ENCODE measurements at places on chromosomes 16 and 17.

- peak; percentile 72 for DNase-seq
Measured at GRCh38 chr16:23836404-23837311, 875 bp downstream of the PRKCB start.

GRCh38 chr17:13596241-13596923 is 5.3 kb downstream of the HS3ST3A1 start:
- DNase-seq, result no peak

DNA sequence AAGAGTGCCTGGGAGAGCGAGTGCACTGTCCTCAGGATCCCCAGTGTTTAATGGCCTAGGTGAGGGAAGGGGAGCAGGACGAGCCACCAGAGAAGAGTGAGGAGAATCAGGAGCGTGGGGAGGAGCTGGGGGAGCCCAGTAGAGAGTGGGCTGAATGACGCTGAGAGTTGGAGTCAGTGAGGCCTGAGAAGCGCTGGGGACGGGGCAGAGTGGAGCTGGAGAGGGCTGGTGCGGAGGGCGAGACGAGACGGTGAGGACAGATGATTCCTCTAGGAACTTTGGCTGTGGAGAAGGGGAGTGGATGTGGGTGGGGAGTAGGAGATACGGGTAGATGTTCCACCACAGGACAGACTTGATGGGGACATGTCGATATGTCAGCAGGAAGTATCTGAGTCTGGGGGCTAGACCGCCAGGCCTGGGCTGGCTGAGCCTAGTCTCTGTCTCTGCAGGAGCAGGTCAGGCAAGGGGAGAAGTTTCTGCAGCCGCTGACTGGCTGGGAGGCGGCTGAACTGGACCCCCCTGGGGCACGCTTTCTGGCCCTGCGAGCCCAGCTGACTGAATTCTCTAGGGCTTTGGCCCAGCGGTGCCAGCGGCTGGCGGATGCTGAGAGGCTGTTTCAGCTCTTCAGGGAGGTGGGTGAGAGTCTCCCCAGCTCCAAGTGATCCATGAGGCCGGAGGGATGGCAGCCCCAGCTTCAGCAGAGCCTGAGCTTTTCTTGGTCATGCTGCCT is 4.7 kb downstream of the PLEKHG4 start:
- DNase-seq, result no peak

DNA sequence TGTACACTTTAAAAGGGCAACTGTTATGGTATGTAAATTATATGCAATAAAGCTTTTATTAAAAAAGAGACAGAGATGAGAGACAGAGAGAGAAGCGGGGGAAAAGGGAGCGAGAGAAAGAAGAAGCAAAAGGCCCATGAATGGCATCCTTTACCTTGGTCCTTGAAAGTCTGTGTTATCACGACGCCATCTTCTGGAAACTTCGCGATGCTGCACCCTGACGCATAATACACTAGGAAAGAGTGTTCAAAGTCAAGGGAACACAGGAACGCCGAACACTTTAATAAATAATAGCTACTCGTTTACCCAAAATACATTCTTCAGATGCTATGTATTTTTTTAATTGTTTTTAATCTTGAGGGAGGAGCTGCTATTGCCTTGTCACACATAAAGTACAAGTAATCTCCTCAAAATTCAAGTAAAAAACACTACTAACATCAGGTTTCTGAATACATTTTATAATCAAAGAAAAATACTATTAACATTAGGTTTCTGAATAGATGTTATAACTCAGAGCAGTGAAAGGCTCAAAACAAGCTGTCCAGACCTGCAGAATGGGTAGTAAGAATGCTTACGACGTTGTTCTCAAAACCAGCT is 23.0 kb upstream of the SLC38A8 start:
- DNase-seq, result peak; percentile 61

DNA sequence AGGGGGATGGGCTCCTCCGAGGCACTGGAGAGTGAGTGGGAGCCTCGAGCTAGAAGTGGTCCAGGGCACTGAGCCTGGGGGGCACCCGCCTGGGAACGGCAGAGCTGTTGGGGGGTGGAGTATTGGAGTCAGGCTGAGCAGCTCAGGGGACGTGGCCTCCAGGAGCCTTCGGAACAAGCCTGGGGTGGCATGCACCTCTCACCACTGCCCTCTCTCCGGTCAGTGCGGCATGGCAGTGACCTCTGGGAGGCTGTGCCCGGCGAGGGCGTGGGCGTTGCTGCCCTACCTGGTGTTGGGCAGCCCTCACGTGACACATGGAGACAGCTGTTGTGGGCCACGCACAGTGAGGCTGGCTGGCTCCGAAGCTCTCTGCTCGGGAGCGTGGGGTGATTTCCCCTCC is 13.9 kb downstream of the PRSS27 start:
- no peak for DNase-seq

DNA sequence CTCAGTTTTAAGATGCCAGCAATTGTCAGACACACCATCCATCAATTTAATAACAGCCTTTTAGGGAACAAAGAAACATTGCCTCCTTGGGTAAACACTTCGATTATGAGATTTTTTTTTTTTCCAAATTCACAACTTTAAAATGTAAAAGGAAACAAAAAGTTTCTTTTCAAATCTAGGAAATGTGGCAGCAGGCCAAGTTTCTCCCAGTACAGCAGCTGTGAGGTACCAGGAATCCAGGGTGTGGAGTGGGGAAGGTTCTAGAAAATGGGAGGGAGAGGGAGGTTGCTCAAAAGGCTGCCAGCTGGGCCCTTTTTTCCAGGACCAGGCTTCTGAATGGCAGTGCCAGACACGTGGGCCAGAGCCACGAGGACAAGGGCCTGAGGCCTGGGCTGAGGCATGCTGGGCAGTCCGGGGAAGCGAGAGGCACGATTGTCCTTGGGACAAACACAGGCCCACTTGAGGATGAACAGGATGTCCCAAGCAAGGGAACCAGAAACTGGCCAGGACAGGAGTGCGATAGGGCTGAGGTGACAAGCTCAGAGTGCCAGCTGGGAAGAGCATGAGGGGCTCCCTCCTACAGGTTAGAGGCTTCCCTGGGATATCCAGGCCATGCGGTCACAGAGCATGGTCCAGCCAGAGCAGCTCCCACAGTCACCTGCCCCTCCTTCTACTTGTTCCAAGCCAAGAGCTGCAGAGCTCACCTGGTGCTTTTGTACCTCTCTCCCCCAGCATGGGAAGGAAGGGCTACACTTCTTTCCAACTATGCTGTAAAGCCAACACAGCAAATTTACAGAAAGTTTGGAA is 215.1 kb downstream of the KATNIP start:
- no peak for DNase-seq

DNA sequence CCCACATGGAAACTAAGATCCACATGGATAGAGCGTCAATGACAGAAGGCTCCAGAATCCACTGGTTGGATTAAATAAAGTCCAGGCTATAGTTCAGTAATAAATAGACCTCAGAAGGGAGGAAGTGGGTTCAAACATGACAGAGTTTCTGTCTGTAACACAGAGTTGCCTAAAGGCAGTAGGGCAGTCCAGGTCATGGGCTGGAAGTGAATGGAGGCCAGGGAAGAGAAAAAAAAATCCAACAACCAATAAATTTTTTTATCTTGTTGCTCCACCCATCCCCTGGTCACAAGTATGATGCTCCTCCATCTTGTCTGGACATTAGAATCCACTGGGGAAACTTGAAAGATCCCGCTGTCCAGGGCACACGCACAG is 92.4 kb downstream of the RGS9 start:
- no peak for DNase-seq

DNA sequence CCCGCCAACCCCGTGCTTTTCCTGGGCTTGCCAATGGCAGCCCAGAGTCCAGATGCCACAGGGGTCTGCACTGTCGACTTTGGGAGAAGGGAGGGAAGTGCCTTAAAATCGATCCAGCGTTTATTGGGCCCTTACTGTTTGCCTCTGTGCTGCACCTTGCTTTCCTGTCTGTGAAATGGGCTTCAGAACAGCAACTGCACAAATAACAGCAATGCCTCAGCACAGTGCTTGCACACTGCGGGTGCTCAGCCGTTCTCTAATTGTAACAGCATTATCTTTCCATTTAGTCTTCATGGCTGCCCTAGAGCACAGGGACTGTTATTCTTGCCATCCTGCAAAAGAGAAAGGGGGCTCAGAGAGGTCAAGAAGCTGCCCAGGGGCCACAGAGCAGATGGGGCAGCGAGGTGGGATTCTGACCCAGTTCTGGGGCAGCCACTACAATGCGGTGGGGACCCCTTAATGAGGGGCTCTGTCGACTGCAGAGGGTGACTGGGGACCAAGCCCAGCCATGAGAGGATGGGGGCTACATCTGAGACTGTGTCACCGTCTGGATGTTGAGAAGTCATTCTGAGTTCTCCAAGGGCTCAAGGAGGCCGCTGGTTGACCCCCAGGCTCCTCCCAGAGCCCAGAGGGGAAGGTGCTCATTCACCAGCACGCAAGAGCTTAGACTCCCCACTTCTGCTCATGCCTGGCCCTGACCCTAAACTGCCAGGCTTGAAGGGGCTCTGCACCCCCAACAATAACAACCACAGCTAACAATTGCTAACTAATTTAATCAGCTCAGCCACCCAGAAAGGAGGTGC is 9.4 kb upstream of the FOXF1 start:
- DNase-seq, result no peak

DNA sequence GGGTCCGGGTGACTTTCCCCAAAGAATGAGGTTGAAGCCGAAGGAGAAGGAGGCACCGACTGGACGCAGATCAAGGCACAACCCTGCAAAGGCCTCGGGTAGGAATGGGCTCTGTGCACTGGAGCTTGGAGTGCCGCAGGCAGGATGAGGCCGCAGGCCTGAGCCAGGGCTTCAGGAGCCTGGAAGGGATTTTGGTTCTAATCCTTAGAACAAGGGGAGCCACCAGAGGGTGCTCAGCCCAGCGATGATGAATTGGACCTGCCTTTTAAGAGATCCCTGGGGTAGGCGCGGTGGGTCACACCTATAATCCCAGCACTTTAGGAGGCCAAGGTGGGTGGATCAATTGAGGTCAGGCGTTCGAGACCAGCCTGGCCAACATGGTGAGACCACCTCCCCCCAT is 8.1 kb downstream of the CIBAR2 start:
- no peak for DNase-seq

GRCh38 chr17:1697681-1698080 is 12.5 kb downstream of the TLCD2 start:
- DNase-seq, result no peak

DNA sequence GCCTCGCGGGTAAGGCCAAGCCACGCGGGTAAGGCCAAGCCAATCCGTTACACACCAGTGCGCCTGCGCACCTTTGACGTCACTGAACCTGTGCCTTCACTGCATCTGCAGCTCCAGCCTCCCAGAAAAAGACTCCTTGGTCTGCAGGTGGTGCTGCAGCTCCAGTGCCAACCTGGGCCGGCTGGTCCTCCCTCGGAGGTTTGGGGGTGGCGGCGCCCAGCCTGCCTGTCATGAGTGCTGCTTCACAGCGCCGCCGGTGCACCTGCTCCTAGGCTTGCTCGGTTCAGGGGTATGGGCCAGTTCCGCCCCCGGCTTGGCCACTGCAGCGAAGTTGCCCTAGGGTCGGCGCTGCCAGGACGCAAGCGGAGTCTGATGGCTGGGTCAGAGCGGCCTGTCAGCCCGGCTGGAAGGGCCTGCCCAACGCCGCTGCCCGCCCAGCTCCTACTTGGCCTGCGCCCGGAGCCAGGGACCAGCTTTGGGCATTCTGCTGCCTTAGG is 146.6 kb downstream of the USP22 start:
- peak; percentile 59 for DNase-seq

GRCh38 chr16:85210423-85211169 is 98.3 kb upstream of the CIBAR2 start:
- DNase-seq, result no peak

GRCh38 chr17:77892469-77893143 is 65.9 kb upstream of the TNRC6C start:
- DNase-seq, result no peak
